Activated T-cell treated with anti-CD3 and anti-CD28 coated beads, Interleukin-2, amount 50 U/mL, for 48 hours (primary cell): ENCODE measurements at places on chromosomes 7 and 10.

- no peak for DNase-seq
Observed at GRCh38 chr7:70646536-70647248, 485.3 kb upstream of the GALNT17 start.

DNA sequence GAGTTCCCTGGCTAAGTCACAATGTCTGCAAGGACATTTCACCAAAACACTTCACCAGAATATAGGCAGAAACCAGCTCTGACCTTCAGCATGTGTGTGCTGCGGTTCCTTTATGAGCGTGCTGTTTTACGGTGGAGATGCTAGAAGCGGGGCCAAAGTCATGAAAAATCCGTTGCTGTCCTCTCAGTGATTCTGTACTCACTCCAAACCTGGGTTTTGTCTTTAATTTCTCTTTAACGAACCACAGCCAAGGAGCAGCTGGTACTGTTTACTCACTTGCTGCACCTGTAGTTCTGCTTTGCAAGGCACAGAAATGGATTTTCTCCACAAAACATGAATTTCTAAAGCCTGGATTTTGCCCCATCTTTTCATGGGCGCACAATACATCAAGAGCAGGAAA, 639.9 kb downstream of the PHTF2 start:
- no peak for DNase-seq

DNA sequence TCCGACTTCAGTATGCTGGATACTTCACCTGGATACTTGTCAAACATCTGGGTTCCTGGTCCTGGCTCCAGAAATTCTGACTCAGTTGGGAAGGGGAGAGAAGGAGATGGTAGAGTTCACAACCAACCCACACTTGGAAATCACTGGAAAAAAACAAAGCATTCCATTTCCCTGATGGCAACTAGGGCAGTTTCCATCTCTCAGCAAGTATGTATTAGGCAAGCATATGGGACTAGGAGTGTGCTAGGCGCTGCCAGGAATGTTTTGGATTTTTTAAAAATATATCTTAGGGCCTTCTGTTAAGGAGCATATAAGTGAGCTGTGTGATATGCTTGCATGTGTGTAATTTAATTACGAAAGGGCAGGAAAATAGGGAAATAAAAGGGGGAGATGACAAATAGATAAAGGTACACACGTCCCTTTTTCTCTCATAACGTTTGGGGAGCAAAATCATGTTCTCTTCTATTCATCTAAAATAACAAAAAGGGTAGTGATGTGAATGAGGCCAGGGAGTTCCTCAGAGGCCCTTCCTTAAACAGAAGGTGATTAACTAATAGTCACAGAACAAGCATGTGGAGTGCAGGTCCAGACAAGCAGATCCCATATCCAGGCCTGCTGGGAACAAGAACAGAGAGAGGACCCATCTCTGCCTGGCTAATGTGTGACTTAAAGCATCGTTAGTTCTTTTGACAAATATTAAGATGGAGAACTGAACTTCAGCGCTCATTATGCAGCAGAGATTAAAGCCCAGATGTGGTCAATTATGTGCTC, 64.5 kb upstream of the NFE2L3 start:
- no peak for DNase-seq

GRCh38 chr7:24503506-24503905, 69.7 kb upstream of the PALS2 start:
- DNase-seq, result no peak

DNA sequence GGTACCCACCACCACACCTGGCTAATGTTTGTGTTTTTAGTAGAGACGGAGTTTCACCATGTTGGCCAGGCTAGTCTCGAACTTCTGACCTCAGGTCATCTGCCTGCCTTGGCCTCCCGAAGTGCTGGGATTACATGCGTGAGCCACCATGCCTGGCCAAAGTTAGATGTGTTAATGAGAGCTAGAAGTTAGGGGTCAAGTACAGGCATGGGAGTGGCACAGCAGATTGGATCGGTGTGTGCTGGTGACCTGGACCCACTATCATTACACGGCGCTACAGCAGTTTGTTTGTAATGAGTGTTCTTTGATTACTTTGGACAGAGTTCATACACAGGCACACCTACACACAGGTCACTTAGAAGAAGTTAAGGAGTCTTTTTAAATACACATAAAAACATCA, 36.7 kb downstream of the DNAJB6 start:
- no peak for DNase-seq

DNA sequence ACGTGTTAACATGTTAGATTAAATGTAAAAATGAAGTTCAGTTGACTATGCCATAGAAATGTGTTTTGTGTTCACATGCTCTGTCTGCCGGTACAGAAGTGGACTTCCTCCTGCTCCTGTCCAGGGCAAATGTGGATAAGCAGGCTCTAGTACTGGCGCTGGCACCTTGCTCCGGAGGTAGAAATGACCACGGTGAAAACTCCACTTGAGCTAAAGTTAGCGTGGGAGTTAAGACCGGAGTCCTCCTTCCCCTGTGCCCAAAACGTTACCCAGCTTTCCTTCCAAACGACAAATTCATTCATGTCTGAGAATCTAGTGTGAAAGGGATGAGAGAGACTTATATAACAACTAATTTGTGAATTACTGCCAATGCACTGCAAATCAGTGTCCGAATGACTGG, 35.0 kb upstream of the ATP6V0A4 start:
- no peak for DNase-seq

- no peak for DNase-seq
Observed at GRCh38 chr7:148905093-148905666, 21.1 kb upstream of the EZH2 start.

DNA sequence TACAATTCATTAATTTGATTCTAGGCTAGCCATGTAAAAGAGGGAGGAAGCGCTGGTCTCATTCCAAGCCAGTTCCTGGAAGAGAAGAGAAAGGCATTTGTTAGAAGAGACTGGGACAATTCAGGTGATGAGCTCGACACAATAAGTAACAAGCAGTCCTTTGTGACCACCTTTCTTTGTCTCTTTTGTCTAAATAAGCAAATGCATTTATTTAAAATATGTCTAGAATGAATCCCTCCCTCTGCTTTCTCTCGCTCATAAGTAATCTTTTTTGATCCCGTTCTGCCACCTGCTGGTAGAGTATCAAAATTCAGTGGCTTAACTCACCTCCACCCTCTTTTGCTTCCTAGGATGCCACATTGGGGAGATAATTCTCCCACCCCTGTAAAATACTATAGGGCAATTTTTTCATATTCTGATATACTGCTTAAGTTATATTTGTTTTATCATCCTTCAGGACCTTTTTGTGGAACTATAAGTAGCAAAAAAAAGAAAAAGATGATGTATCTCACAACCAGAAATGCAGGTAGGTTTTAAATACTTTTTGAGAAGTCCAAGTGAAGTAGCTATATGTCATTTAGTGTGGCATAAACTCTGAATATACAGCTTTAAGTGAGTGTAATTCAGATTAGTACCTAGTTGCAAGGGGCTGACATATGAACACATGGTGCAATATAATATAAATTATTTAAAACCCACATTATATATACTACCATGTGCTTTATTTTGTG, 91.5 kb downstream of the GSDME start:
- DNase-seq, result peak; percentile 24

DNA sequence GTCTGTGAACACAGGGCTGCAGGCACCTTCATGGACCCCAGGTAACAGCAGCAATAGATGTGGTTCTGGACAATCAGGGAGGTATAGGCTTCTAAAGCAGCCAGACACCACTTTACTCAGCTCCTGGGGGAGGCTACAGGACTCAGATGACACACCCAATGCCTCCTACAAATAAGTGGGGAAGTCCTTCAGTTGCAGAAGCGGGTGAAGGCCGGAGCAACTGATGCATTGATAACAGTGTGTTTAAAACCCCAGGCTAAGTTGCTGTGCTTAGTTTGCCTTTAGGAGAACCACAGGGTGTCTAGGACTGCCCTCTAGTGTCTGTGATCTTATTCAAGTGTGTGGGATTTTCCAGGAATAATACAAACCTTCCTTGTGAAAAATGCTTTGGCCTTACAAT, 5.9 kb upstream of the ITGA8 start:
- no peak for DNase-seq

DNA sequence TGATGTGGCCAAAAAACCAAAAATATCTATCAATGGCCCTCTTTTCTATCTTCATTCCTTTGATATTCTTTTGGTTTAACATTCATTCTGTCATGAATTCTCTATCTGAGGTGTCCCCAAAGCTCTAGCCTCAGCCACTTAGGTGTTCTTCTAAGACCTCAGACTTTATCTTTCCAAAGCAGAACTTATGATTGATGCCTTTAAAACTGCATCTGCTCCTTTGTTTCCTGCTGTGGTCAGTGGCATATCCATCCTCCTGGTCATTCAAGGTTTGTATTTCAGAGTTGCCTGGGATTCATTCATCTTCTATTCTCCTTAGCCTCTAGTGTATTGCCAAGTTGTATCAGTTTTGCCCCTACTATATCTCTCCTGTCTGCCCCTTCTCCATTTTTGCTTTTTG, 30.6 kb downstream of the FHIP2A start:
- DNase-seq, result no peak

DNA sequence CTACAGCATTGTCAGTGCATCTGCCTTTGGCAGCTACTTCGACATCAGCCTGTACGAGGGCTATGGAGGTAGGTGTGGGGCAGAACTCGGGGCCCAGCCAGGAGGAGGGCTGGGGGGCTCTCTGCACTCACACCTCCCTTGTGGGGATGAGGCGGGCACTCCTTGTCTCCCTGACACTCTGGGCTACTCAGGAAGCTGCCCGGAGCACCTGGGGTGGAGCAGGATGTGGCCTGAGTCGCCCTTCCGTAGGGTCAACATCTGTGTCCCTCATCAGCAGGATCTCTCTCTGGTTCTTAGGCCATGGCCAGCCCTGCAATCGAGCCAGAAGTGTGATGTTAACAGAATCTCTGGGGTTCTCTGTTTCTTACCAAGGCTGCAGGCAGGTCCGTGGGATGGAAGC, 40.2 kb downstream of the C10orf105 start:
- DNase-seq, result no peak

DNA sequence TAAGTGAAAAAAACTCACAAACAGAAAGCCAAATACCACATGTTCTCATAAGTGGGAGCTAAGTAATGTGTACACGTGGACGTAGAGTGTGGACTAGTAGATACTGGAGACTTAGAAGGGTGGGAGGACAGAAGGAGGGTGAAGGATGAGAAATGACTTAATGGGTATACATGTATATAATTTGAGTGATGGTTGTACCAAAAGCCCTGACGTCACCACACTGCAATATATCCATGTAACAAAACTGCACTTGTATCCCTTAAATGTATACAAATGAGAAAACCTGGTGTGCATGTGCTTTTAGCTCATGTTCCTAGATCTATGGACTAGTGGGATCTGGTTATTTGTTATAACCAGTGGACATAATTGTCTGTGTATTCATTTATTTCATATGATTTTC, 48.5 kb upstream of the FGL2 start:
- DNase-seq, result no peak
